Naive B cell (primary cell): ENCODE measurements at places on chromosomes 3 and 15.

GRCh38 chr3:46662771-46663551, 30.5 kb downstream of the ALS2CL start:
- no peak for DNase-seq

GRCh38 chr3:29152379-29152778, 128.5 kb upstream of the RBMS3 start:
- DNase-seq = no peak

GRCh38 chr3:191484461-191484860, 23.5 kb downstream of the PYDC2 start:
- DNase-seq = no peak

- DNase-seq = no peak
These were observed 53.7 kb downstream of the PDIA5 start for GRCh38 chr3:123120573-123120972.

DNA sequence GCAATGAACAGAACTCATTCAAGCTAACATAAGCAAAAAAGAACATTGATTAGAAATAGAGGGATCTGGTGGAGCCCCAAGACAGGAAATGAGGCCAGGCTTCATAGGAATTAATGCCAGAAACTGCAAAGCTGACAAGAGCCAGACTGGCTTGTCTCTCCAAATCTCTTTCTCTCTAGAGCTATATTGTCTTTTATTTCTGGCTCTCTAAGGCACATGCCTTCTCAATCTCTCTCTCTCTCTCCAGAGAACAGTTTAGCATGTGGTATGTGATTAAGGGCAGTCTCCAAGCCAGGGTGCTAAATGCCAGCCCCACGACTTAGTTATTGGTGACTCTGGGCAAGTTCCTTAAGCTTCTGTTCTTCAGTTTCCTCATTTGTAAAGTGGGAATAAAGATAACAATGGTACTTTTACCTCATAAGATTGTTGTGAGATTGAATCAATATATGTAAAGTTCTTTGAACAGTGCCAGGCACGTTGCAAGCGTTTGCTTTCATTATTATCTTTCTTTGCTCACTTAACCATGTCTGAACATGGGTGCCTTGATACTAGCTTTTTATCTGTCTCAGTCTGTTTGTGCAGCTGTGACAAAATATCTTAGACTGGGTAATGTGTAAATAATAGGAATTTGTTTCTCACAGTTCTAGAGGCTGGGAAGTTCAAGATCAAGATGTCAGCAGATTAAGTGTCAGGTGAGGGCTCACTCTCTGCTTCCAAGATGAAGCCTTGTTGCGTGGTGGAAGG, 123.2 kb downstream of the BDH1 start:
- DNase-seq = no peak

- no peak for DNase-seq
These were observed 240.9 kb downstream of the CPNE4 start for GRCh38 chr3:131793870-131794269.

DNA sequence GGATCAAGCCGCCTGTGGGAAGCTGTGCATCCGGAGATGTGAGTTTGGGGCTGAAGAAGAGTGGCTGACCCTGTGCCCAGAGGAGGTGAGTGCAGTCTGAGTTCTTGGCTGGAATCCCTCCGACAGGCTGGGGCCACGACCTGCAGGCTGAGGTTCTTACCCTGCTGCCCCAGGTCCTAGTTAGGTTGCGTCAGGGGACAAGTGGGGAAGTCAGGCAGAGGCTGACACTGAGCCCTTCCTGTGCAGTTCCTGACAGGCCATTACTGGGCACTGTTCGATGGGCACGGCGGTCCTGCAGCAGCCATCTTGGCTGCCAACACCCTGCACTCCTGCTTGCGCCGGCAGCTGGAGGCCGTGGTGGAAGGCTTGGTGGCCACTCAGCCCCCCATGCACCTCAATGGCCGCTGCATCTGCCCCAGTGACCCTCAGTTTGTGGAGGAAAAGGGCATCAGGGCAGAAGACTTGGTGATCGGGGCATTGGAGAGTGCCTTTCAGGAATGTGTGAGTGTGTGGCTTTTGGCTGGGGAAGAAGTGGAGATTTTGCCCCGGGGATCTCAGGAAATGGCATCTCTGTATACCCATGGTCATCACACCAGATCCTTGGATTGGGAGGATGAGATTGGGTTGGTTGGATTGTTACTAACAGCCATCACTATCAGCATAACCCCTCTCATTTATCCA, 1.3 kb downstream of the PPM1M start:
- no peak for DNase-seq

DNA sequence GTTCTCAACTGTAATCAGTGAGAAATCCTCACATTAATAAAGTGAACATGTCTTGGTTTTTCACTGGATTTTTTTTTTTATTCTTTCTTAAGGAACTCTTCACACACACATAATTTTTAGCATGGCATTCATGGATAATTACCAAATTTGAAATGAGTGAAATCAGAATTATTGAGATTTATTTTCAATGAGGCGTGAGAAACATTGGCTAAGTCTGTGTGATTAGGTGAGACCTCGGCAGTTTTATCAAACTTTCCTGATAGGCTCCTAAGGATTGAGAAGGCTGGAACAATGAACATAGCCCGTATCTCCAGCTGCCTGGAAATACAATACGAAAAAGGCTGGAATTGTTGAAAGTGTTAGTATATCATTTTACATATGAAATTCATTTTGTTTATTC, 35.5 kb downstream of the MDFIC2 start:
- no peak for DNase-seq

GRCh38 chr15:86690566-86690965, 610.9 kb downstream of the AGBL1 start:
- no peak for DNase-seq

- DNase-seq = no peak
These were observed 19.8 kb downstream of the GNB5 start for GRCh38 chr15:52171386-52171785.
